DMS79 (cell line): ENCODE measurements at places on chromosomes 3 and 15.

DNA sequence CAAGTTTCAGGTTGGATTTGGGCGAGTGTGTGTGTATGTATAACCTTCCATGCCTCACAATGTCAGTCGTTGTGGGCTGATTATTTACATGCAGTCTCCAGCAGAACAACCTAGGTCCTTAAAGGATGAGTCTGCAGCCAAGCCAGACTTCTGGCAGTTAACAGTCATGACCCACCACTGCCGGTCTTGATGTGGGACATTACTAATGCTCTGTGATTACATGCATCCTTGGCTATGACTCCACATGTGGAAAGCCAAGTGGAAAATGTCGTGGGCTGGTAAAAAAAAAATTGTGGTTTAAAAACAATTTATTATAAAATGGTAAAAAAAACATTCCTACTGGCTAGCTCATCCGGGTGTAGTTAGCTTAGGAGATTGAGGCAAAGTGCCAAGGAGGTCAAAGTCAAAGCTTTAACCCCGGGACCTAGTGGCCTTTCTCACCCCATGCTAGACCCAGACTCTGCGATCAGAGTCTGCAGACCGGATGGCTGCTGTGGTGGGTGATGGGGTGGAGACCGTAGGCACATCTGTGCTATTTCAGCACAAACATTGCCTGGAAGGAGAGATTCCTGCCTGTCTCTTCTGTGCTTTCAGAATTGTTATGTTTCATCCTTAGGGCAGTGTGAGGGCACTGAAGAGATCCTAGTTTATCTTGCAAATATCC lies 6.8 kb downstream of the RARRES1 start:
- no peak for DNase-seq

GRCh38 chr15:20356444-20356910 lies 185.1 kb downstream of the GOLGA6L6 start:
- no peak for DNase-seq

DNA sequence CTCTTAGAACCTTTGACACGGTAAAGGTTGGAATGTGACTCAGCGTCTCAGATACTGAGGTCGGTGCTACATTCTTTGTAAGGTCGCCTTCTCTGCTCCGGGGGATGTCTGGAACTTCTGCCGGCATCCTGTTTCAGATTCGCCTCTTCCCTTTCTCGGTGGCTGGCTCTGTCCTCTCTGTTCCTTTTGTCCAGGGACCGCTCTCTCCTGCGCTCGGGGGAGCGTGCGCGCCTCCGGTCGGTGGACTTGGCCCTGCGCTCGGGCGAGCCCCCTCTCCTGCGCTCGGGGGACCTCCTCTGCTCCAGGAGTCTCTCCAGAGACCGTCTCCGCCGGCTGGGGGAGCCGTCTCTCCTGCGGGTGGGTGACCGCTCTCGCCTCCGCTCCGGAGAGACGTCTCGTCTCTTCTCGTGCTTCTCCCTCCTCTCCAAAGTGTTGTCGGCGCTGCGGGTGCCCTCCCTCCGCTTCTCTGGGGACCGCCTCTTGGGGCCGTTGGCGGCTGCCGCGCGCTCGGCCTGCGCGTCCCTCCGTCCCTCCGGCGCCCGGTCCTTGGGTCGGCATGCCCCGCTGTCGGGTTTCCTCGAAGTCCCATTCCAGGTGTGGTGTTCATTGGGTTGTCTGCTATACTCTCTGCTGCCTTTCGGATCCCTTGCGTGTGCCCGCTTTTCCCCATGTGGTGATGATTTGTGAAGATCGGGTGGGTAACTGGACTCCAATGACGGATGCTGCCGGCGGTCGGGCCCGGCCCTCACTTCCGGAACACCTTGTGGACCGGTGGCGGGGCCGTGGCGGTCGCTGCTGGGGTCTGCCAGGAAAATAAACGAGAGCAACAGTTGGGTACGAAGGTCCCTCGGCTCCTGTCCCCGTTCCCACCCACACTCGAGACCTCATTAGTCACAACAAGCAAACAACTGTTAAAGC lies 668.8 kb upstream of the ADAMTS9 start:
- DNase-seq: no peak

DNA sequence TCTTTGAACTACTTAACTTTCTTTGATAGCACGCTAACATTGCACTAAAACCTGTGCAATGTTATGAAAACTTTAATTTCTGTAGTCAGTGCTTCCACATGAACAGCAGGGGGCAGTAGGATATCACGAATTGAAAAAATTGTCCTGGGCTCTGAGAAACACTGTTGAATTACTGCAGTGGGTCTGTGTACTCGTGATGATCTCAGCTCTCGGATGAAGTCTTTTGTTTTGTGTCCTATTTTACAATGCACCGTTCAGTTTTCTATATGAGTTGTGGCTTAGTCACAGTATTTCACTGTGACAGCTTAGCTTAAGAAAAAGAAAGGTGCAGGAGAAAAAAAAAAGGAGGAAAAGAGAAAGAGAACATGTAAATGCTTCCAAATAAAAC lies 141.3 kb upstream of the CCDC54 start:
- DNase-seq: peak; percentile 17

GRCh38 chr15:25688166-25688565 lies 175.0 kb downstream of the ATP10A start:
- no peak for DNase-seq

DNA sequence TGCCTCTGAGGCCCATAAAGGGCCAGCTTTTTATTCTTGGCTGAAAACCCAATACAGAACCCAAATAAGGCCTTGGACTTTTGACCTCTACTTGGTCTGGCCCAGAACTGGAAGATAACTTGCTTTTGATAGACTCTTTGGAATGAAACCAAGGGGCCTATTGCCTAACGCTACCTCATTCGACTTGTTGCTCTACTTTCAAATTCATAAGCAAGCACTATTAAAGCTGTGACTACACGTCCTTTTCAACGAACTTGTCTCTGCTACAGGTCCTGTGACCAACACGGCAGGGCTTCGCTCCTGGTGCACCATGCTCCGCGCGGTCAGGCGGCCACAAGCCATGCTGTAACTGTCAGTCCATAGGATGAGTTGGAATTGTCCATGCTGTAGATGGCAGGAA lies 385.4 kb downstream of the MFSD1 start:
- no peak for DNase-seq

- DNase-seq: peak; percentile 91
Observed at GRCh38 chr3:127141921-127142730, 50.8 kb upstream of the PRR23E start.

GRCh38 chr3:177944228-177944661 lies 592.0 kb upstream of the KCNMB2 start:
- no peak for DNase-seq

GRCh38 chr15:56901931-56902330 lies 16.5 kb upstream of the TCF12 start:
- DNase-seq: no peak

DNA sequence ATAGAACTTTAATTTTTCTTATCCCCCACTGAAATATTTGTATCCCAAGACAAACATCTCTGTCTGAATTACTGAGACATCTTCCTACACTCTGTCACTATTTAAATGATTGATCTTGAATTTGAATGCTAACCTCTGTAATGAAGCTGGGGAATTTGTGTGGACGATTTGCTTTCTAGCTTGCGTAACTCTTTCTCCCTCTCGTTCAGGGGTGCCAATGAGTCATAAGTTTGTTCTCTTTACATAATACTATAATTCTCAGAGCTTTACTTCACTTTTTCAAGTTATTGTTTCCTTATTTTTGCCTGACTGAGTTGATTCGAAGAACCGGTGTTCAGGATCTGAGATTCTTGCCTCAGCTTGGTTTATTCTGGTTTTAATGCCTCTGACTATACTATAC lies 783.3 kb upstream of the CADM2 start:
- DNase-seq: no peak

DNA sequence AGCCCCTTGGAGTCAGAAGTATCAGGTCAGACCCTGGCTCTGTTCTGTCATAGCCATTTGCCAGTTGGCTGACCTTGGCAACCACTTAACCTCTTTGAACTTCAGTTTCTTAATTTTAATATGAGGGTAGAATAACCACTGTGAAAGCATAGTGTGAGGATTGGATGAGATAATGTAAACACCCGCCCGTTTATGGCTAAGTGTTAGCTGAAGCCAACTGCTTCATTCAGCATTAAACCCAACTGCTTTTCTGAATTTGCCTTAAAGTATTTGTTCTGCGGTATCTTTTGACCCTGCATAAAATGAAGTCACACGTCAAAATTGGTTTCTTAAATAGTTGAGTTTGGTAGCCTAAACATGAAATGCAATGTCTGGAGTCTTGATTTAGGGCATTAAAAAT lies 121.5 kb upstream of the ABHD17C start:
- no peak for DNase-seq
